ENCODE measurements at places on chromosomes 1 and 21. TPM values are rescaled to one million over a fixed set of nuclear protein-coding genes. Genes with fewer than 3 reads are reported as not detected.
A peak's percentile ranks its signal among the peaks of the same experiment; 100 is the strongest.

DNA sequence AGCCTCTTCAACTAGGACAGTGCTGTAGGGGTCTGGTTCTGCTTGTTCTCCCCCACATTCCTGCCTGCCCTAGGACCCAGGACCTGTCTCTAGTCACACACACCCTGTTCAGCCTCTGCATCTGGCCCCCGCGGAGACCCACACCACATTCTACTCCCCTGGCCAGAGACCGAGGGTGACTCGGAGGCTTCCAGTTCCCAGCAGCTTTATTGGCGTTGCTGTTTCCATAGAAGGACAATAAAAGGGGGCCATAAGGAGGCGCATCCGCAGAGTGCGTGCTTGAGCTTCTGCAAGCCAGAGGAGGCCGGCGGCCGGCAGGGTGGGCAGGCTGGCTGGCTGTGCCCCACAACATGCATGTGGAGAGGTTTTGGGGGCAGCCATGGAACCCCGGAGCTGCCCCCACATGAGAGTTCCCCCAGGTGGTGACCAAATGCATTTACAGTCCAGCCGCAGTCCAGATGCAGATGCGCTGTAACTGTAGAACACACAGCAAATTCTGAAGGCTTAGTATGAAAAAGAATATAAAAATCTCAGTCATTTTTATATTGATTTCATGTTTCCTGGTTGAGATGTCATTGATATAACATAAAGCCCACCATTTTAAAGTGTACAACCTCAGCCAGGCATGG, 52.4 kb downstream of the PDE9A start:
- DNase-seq, result no peak

DNA sequence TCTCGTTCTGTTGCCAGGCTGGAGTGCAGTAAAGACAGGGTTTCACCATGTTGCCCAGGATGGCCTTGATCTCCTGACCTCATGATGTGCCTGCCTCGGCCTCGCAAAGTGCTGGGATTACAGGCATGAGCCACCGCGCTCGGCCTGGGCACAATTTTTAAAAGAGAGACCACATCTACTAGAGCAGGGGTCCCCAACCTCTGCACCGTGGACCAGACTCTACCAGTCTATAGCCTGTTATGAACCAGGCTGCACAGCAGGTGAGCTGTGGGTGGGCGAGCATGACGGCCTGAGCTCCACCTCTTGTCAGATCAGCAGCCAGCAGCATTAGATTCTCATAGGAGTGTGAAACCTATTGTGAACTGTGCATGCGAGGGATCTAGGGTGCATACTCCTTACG, 20.8 kb downstream of the TNNT2 start:
- DNase-seq, result no peak

DNA sequence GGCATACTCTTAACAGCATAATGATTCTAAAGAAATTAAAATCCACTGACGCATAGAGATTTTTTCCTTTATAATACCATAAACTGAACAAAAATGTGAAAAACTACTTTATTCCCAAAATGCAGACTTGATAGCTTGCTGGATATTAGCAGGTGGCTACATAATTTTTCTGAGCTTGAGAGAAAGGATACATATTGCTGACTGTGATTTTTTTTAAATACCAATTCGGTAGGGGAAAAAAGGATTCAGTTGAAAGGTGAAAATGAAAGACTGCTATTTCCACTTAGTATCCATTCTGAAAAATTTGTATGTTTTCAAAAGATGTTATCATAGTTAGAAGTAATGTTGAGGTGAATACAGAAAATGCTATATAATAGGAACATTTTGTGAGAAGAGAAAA, 90.0 kb upstream of the MAP1LC3C start:
- no peak for DNase-seq

- no peak for DNase-seq
Observed at GRCh38 chr1:154994591-154994990, 1.2 kb downstream of the LENEP start.

DNA sequence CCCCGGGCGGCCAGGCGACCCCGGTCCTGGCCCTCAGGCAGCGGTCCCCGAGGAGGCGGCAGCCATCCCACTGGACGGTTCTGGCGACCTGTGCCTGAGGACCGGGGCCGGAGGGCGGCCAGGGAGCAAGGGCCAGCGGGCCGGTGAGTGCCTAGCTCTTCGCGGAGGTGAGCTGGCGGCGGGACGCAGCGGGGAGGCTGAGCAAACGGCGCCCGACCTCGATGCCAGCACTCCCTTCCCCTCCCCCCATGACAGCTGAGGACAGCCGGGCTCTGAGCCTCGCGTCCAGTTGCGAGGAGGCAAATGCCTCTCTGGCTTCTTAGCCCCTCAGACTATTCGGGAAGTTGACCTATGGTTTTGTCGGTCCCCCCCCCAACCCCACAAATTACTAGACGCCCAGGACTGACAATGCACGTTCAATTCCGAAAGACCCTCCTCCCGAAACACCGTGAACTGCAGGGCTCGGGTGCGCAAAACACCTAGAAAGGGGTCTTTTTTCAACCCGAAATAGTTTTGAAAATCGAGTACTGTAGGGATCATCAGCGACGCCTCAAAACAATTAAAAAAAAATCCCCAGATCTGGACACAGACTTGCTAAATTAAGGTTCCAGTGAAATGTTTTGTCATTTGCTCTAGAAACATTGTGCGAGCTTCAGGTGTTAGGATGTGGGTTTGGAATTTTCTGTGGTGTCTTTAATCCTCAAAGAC, 8.3 kb downstream of the CDKN2C start:
- peak; percentile 74 for DNase-seq

DNA sequence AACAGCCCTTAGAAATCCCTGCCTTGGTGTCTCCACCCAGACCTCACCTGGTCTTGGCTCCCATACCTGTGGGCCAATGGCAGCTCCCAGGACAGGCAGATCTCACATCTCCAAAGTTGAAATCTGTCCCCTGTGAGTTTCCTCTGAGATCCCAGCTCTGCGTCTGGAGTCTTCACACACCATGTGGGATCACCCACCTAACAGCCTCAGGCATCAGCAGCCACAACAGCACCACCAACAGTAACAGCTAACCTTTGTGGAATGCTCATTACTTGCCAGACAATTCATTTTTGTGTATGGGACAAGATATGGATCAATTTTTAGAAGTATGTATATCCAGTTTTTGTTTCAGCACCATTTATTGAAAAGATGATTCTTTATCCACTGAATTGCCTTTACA, 523.2 kb downstream of the MATN1 start:
- DNase-seq, result no peak

- no peak for DNase-seq
Observed at GRCh38 chr1:194394676-194395075, 1208.3 kb upstream of the B3GALT2 start.

DNA sequence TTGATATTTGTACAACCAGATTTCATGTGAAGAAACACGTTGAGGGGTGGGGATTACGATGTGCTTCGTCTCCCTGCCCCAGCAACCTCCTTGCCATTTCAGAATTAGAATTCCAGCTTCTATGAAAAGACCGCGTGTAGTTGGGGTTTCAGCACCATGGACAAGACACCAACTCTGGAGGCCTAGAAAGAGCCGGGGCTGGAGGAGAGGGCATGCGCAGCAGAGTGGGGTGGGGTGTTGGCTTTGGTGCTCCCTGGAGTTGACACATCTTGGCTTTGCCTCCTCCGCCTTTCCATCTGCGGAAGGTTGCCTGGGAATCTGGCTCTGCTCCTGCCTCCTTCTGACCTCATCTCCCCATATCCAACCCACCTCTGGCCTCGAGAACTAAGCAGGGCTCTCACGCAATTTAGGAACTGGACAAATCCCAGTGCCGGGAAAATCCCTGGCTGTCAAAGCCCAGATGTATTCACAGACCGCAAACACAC, 11.8 kb downstream of the HTR6 start:
- peak; percentile 82 for DNase-seq

GRCh38 chr1:245094954-245095353, 59.8 kb upstream of the KIF26B start:
- DNase-seq, result no peak

DNA sequence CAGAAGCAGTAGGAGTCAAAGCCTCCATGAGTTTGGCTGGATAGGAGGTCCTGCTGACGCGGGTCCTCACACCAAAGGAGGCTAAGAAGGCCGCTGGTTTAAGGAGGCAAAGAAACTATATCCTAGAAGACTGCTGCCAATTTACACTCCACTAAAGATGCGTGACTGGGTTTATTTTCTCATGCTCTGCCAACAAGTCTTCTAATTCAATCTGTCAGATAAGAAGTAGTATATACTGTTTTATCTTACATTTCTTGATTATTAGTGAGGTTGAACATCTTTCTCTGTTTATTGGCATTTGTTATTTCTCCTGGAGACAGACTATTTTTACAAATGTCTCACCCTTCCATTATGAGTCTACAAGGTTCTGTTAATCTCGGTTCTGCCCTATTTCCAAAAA, 34.1 kb downstream of the ACBD6 start:
- DNase-seq, result no peak

DNA sequence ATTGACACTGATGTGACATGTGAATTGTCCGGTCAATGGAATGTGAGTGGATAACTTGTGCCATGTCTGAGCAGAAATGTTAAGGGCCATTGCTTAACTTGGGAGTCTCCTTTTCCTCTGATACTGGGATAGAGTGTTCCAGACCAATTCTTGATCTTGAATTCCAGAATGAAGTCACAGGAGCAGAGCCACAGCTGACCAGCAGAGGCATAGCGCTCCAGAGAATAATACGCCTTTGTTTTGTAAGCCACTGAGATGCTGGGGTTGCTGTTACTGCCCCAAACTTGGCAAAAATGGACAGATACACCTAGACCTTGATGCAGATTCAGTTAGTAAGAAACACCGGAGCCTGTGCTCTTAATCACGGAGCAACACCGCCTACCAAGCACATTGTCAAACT, 6.3 kb downstream of the KCNJ6 start:
- DNase-seq, result no peak

GRCh38 chr1:35029761-35030160, 2.0 kb downstream of the ZMYM6 start:
- no peak for DNase-seq

DNA sequence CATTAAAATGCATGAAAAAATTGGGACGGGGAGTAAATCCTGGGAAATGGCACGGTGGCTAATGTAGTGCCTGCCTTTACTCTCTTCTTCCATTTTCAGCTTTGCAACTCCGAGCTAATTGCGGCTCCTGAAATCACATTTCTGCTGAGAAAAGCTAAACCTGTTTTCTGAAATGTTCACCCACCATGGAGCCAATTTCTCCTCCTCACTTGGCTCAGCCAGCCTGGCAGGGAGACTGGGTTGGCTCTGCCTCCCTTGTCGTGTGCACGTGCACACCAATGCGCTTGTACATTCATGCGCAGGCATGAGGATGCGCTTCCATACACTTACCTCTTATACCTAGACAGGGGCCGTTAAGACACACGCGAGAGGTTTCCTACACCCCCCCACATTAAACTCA, 165.4 kb downstream of the PLXNA2 start:
- DNase-seq, result no peak

GRCh38 chr1:198330982-198331615, 174.3 kb downstream of the NEK7 start:
- no peak for DNase-seq

DNA sequence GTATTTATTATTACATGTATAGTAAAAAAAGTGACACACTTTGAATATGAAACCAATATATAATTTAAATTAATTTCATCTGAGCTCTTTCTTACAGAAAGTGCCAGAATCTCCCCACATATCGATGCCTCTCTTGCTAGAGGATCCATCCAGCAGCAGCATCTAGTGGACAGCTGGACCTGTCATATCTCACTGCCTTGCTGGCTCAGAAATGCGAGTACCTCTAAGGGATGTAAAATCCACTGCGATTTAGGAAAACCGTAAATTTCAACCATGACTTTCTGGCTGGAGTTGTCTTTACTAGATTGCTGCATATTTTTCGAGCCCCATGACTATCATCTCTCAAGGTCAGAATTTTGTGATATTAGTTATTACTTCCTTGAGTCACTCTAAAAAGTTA, 333.8 kb downstream of the NEGR1 start:
- no peak for DNase-seq

DNA sequence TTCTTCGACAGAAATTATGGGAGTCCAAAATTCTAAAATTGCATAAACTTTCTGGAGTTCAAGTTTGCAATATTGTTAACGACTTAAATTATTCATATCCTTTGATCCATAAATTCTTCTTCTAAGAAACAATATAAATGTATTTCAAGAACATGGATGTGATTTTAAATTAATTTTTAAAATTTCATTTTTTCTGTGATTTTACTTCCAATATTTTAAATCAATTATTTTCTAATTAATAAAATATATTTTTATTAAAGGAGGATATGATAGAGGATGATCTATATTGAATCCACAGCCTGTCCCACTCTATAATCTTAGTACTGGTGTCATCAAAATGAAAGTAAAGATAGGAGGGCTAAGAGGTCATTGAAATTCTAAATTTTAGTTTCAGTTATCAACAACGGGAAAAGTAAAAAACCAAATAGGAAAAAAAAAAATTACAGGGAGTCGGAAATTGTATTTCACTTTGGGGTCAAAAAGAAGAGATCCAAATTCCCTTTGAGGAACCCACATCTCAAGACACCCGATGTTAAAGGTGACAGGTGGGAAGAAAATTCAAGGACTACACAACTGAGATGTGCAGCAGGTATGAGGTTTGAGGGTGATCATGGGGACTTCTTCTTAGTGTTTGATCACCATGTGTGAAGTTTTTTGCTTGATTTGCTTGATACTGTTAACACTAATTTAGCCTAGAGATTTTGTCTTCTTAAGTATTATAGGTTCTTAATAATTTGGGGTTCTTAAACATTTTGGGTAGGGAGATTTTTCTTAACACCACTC, 154.8 kb upstream of the RGS18 start:
- DNase-seq, result no peak

GRCh38 chr1:201896951-201897391, 8.3 kb downstream of the SHISA4 start:
- DNase-seq, result peak; percentile 94

DNA sequence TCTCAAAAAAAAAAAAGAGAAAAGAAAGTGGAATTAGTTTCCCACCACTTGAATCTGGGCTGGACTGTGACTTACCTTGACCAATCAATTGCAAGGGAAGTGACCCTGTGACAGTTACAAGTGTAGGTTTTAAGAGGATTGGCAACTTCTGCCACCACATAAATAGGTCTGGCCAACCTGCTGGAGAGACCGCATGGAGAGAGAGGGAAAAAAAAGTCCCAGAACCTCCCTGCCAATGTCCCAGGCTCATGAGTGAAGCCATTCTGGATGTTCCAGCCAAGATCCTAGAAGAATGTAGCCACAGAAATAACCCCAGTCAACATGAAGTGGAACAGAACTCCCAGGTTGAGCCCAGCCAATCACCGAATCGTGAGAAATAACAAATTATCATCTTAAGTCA, 11.8 kb upstream of the ZMYM6 start:
- DNase-seq, result no peak

GRCh38 chr1:9028921-9029705, 2.9 kb upstream of the SLC2A7 start:
- DNase-seq, result no peak

GRCh38 chr1:37513795-37514349, 694 bp downstream of the MEAF6 start:
- no peak for DNase-seq

GRCh38 chr1:206657751-206658150, 22.4 kb downstream of the DYRK3 start:
- DNase-seq, result no peak

- no peak for DNase-seq
Observed at GRCh38 chr1:15939181-15940109, 36.5 kb downstream of the ZBTB17 start.

- no peak for DNase-seq
Observed at GRCh38 chr1:202234331-202235002, 40.9 kb downstream of the LGR6 start.

Gene OR2L8
- not detected for total RNA-seq

Gene APH1A
- total RNA-seq, result 73.1 TPM

Gene APP
- 350 TPM for total RNA-seq

Gene CENPS
- not detected for total RNA-seq

Gene LCA5L
- not detected for total RNA-seq

Gene CD1D
- total RNA-seq, result not detected
